ENCODE measurements at places on chromosomes 3 and 15. TPM values are rescaled to one million over a fixed set of nuclear protein-coding genes. Genes with fewer than 3 reads are reported as not detected.

Gene MME
- 152 TPM for total RNA-seq

Gene CMSS1
- total RNA-seq = 6.9 TPM

Gene ACTRT3
- 6.1 TPM for total RNA-seq

Gene HIGD2B
- total RNA-seq = 0.26 TPM

Gene SIDT1
- not detected for total RNA-seq

Gene LIPH
- total RNA-seq = under 0.01 TPM

Gene GPR87
- total RNA-seq = 0.17 TPM

Gene FBN1
- 260 TPM for total RNA-seq

Gene GABRR3
- not detected for total RNA-seq

Gene GOLGA6L25
- not detected for total RNA-seq

Gene HYAL3
- total RNA-seq = 7.4 TPM

Gene ZNF385D
- 0.83 TPM for total RNA-seq

Gene B3GNT5
- total RNA-seq = 2.8 TPM

Gene DCLK3
- under 0.01 TPM for total RNA-seq

Gene LEKR1
- total RNA-seq = 0.26 TPM

Gene KBTBD13
- total RNA-seq = not detected

Gene MTHFS
- 21.6 TPM for total RNA-seq

Gene C3orf20
- not detected for total RNA-seq

Gene UPK1B
- not detected for total RNA-seq

Gene PTX3
- 464 TPM for total RNA-seq

Gene LRTM1
- not detected for total RNA-seq

Gene CD200
- 0.17 TPM for total RNA-seq

Data from fibroblast of lung (primary cell).